ENCODE measurements at places on chromosomes 7 and 10.
A peak's percentile ranks its signal among the peaks of the same experiment; 100 is the strongest.

DNA sequence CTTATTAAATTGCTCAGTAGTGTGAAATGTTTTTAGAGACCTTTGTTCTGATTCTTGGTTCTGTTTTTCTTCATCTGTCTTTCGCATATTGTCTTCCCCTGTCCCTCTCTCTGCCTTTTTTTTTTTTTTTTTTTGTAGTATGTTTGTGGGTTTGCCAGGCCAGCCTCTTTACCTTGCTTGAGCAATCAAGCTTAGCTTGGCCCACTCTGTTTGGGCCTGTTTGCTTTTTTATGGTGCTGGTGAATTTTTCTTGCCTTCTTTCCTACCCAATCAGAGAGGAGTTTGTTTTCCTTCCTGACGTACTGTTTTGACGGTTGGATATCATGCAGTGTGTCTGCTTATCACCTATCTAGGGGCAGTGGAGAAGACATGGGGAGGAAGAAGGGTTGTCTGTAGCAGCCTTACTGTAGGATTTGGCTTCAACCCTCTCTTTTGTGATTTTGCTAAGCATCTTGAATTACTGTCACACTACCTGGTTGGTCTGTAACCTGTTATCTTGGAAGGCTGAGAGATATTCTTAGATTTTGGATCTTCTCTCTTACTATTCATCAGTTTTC is 64.0 kb downstream of the BBS9 start:
- peak; percentile 60 for ATAC-seq

DNA sequence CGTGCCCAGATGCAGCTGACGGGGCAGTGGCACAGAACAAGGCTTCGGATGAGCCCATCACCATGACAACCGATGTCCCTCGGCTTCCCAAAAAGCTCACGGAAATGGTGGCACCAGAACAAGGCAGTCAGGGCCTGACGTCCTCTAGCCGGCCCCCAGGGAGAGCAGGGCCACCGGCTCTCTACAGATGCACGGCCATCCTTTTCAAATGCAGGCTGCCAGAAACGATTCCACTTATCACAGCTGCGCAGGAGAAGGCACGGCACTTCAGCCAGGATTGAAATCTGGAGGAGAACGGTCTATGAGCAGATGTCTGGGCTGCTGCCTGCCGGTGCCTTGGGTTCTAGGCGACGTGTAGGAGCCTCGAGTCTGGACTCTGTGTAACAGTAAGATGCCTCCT is 223.8 kb downstream of the ZMYND11 start:
- no peak for ATAC-seq

- ATAC-seq = no peak
Observed at GRCh38 chr10:22625516-22626290, 88.7 kb downstream of the PIP4K2A start.

GRCh38 chr10:58796242-58796641 is 283.6 kb downstream of the BICC1 start:
- ATAC-seq = no peak

- no peak for ATAC-seq
Observed at GRCh38 chr7:143172354-143172753, 10.9 kb upstream of the TAS2R39 start.

DNA sequence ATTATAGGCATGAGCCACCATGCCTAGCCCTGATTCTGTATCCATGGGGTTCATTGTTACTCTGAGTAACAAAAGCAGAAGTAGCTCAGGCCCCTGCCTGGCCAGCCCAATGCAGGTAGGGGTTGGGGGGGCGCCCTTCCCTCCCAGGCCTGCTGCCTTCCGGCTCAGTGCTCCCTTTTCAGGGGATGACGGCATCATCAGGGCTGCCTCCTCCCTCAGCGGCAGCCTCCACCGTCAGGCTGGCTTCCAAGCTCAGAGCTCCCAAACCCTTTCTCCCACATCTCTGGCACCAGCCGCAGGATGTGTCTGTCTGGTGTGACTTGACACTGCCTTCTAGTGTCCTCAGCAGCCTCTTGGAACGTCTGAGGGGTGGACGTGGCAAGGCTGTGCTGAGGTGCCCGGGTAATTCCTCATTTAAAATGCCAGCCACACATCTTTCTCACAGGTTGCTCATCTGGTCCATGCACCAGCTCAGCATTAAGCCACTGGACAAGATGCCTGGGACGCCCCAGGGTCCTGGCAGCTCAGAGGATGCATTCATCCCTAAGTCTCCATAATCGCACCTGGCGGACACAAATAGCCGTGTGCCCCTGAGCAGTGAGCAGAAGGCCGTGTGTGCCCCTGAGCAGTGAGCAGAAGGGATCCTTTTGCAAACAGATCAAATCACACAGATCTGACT is 38.2 kb downstream of the PAPOLB start:
- ATAC-seq = no peak

- ATAC-seq = no peak
Observed at GRCh38 chr7:153047079-153047959, 287.8 kb downstream of the ACTR3B start.

DNA sequence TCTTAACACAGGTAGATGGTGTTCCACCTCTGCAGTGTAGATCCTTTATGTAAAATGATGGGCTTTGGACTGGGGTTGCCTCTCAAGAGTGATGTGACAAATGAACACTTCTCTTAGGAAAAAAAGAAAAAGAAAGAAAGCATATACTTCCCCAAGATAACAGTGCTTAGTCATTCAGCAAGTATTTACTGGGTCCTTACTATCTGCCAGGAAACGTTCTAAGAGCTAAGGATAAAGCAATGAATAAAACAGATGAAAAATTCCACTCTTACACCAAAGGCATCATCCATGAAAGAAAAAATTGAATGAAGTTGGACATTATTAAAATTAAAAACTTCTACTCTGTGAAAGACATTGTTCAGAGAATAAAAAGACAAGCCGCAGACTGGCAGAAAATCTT is 177.3 kb downstream of the C7orf25 start:
- ATAC-seq = no peak

DNA sequence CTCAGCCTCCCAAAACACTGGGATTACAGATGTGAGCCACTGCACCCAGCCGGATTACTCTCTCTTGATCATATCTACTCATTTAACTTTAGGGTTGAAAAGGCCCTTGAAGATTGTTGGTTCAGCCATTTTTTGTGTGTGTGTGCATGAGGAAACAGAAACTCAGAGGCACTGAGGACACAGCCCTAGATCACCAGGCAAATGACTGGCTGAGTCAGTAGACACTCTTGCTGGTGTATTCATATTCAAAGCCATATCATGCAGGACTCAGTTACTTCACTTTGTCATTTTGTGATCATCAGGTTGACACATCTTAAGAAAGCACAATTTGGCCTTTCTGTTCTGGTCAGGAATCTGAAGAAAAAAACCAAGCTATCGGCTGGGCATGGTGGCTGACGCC is 253.4 kb downstream of the TRIL start:
- no peak for ATAC-seq

Measured in stimulated activated memory B cell treated with anti-CD40 and anti-IgM and Interleukin-4, amounts not matched to agents 10 μg/mL and 1 μg/mL and 100 μg/mL, for 72 hours (primary cell).